ENCODE measurements at places on chromosomes 2 and 18.

DNA sequence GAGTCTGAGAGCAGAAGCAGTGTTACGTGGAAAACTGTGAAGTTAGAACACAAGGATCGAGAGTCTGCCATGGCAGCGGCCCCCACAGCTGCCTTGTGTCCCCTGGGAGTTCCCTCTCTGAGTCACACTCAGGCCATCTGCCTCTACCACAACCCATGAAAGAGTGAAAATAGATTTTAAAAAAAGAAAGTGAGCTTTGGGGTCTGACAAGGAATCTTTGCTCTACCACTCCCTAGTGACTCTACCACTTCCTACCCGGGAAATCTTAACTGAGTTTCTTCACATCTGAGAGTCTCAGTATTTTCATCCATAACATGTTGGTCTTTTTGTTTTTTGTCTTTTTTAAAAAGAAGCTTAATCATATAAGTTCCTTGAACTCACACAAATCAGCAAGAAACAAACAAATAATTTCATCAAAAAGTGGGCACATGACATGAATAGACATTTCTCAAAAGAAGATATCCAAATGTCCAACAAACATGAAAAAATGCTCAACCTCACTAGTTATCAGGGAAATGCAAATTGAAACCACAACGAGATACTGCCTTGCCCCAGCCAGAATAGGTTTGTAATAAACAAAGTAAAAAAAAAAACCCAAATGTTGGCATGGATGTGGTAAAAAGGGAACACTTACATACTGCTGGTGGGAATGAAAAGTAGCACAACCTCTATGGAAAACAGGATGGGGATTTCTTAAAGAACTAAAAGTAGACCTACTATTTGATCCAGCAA, 2.4 kb upstream of the MSGN1 start:
- no peak for DNase-seq

DNA sequence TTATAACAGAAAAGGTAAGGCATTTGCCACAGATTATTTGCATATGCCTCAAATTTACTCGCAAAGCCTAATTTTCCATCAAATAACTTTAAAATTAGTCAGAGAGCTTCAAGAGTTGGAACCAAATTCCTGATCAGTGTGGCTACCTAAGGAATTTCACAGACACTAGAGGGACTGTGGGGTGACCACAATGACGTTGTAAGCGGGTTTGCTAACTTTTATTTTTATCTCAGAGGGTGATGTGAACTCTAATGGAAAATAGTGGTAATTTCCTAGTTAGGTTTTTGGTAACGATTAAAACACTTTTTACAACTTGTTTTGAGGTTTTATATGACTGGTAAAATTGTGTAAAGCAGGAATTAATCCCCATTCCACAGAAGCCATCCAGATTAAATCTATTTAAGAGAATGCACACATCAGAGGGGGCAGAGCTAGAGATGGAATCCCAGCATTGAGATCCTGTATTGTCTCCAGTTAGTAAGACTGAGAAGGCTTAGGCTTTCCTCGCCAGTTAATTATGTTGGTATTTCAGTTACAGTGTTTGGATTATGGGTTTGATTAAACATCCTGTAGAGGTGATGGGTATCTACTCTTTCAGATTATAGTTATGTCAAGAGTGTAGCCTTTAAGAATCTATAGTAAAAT, 129.0 kb downstream of the GPD2 start:
- DNase-seq = peak; percentile 10

GRCh38 chr2:240211598-240212424, 71.4 kb upstream of the OTOS start:
- DNase-seq = no peak

- DNase-seq = peak; percentile 45
These were observed 120.4 kb downstream of the MAP3K20 start for GRCh38 chr2:173196080-173196479.

GRCh38 chr2:128003463-128003862, 24.4 kb downstream of the SAP130 start:
- no peak for DNase-seq

DNA sequence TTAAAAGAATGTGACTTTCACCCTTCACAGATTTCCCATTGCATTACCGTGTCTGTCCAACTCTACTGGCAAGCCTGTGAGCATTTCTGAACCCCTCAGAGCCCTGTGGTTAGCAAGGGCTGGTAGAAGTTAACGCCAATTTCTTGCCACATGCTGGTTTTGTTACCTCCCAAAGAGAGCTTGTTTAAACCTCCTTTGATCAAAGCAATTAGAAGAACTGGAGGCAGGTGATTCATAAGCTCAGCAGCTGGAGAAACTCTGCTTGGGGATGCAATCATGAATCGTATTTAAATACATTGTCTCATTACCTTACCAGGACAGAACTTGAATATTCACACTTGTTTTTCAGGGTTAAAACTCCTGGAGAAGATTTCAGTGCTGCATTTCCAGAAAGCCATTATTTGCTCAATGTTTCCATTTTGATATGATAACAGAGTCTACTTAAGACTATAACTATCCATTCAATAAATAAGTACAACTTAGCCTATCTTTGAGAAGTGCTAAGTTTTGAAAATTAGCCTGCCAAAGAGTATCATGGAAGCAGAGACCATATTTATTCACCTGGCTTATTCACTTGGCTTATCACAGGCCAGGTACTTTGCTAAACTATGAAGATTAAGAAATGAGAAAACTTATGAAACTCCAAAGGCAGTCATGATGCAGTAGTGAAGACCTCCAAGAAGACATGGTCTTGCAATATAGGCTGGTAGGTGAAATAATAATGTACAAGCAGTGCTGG, 292.8 kb downstream of the INSIG2 start:
- no peak for DNase-seq

- no peak for DNase-seq
These were observed 118.9 kb downstream of the VWA3B start for GRCh38 chr2:98205889-98206288.

- DNase-seq = no peak
These were observed 10.7 kb upstream of the IL1RL2 start for GRCh38 chr2:102176172-102176571.

DNA sequence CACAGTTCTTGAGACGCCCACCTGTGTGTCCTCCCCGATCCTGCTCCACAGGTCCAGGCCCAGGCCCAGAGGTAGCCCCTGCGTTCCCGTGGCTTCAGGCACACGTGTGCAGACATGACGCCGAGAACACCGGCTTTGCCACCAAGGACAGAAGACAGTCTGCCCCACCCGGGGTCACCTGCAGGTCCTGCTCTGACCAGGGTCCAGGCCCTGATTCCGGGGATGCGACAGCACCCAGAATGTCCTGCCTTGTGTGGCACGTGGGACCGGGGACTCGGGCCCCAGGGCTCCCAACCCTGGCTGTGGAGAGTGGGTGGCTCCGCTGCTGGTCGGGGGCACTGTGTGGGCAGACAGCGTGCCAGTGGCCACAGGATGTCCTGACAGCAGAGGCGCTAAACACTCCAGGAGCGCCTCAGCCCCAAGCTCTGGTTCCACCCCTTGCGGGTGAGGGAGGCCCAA, 36.9 kb downstream of the ADI1 start:
- no peak for DNase-seq

DNA sequence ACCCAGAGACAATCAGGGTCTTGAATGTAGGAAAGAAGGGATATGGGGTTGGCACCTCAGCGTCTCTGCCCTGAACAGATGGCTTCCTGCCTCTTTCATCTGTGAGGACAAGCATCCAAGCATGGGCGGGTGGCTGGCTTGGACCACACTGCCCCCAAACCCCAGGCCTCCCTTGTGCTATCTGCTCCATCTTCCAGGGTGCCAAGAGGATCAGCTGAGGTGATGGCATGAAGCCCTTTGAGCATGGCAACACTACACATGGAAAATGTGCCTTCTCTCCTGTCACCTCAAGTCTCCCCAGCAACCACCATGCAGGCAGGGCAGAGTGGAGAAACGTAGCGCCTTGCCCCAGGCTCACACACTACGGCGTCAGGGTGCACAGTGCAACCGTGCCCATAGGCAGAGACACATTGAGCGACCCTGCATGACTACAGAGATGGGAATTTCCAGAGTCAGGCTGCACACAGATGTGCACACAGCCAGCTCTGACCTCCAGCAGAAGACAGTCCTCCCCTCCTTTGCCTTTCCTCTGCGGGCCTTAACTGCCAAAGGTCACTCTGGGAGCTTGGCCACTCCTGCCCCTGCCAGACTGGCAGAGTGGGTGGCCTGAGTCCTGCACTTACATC, 1.5 kb downstream of the KCNIP3 start:
- DNase-seq = no peak

GRCh38 chr2:9221223-9221622, 14.6 kb downstream of the ASAP2 start:
- no peak for DNase-seq

DNA sequence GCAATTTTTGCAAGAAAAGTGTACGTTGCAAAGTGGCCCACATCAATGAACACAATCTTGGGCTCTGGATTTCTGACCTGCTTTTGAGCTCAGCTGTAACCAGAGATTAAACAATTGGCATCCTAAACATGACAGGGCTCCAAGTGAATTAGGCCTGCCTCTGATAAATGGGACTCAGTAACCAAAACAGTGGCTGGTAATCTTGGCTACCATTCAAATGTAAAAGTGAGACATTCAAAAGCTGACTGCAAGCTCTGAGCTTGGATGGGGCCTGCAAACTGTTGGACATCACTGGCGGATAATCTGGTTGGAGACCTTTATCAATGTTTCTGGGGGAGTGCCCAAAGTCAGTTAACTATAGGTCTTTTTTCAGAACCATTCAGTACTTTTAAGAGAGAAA, 160.7 kb downstream of the RAB3GAP1 start:
- DNase-seq = peak; percentile 33

GRCh38 chr2:191836471-191836852, 10.4 kb downstream of the CAVIN2 start:
- no peak for DNase-seq
